ENCODE measurements at places on chromosomes 5 and 9. TPM values are rescaled to one million over a fixed set of nuclear protein-coding genes. Genes with fewer than 3 reads are reported as not detected.

DNA sequence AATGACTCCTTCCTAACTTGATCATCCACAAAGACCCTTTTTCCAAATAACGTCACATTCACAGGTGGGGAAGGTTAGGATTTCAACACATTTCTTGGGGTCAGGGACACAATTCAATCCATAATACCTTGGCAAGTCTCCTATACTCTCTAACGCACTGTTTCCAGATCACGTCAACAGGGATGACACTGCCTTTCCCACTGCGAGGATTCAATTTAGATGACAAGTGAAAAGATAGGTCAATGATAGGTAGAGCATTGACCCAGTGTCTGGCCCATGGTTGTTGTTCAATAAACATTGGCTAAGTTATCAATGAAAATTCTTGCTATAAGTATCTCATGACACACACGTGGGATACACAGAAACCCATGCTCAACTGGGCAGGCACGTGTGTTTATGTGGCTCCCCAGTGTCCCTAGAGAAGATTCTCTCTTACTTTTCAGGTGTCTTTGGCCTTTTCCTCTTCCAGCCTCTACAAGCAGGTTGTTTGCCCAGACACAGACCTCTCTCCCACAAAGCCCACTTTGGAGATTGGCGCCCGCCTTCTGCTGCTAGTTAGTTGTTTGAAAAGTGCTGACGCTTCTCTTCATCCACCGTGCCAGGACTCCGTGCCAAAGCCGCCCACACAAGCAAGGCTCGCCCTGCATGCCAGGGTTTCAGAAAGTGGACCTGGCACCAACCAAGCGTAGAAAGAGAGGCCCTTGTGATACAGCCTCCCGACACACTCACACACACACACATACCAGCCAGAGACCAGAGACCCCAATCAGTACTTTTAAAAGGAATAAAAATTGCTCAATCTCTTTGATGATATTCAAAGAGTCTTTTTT, 594.5 kb downstream of the BNC2 start:
- DNase-seq = no peak

DNA sequence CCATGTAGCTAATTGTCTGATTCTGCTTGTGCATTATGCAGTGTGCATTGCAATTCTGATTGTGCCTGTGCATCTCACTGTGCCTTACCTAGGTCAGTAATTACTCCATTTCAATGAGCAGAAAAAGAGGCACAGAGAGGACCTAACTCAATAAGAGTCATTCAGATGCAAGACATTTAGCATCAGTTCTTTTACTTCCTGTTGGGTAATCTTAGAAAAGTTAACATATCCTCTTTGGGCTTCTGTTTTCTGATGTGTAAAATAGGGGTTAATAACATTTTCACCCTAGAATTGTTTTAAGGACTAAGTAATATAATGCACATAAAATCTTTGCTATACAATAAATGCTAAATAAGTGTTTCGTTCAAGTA, 7.0 kb upstream of the DCTN4 start:
- DNase-seq = no peak

GRCh38 chr5:164435576-164435975, 930.2 kb downstream of the MAT2B start:
- no peak for DNase-seq

- DNase-seq = no peak
These were observed 813 bp upstream of the AGTPBP1 start for GRCh38 chr9:85742597-85742936.

DNA sequence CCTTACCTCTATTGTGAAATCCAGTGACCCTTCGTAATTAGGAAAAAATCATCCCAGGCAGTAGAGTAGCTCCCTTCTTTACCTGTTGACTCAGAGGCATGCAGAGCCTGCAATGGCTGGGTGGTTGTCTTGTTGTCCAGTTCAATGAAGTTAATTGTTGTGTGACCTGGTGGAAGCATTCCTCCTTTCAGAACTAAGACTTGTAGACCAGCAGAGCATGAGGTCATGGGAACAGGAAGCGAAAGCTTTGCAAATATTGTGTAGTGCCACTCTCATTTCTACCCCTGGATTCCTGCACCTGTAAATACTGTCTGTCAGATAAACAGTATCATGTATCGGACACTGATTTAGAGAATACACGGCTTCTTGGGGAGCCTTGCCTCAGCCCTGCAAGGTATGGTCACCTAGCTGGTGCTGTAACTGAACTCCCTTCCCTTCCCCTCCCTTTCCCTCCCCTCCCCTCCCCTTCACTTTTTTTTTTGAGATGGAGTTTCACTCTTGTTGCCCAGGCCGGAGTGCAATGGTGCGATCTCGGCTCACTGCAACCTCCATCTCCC, 5.7 kb upstream of the PRXL2C start:
- no peak for DNase-seq

- DNase-seq = no peak
These were observed 19.9 kb upstream of the PRXL2C start for GRCh38 chr9:96674906-96675538.

DNA sequence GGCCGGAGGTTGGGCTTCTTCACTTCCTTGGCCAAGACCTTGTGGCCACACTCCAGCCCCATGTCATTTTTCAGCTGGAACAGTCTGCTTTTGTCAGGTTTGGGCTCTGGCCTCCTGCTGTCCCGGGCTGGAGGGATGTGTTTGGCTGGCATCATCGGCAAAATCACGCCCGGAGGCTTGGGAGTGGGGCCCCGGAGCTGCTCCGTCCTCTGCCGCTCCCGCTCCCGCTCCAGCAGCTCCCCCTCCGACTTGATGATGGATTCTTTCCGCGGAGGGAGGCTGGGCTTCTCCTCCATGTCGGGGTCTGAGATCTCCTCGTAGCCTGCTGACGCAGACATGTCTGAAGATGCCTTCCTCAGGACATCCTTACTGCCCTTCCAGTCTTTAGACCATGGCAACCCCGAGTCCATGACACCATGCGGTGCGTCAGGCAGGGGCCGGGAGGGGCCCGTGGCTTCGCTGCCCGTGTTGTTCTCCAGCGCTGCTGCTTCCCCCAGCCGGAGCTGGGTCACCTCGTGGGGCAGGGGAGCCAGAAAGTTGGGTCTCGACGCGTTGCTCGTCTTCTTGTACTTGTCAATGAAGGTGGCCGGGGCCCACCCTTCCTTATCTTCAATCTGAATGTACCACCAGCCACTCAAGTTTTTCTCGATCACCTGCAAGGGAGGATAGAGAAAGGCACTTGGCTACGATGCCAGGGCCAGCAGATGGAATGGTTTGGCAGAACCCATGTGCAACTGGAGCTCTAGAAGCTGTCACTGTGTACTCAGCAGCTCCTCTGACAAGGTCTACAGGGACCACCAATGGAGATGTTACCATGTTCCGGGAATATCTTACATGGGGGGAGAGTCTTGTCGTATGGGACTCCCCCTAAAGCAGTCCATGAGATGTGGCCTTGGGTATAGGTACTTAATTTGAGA, 56.0 kb upstream of the UBTD2 start:
- DNase-seq = no peak

- no peak for DNase-seq
These were observed 601.5 kb downstream of the MTRR start for GRCh38 chr5:8470489-8470888.

GRCh38 chr9:112334432-112334841, 1.0 kb upstream of the PTBP3 start:
- peak; percentile 63 for DNase-seq

- DNase-seq = no peak
These were observed 5.0 kb downstream of the PRUNE2 start for GRCh38 chr9:76900884-76901440.

- no peak for DNase-seq
These were observed 500.0 kb upstream of the C9orf72 start for GRCh38 chr9:28073270-28073669.

GRCh38 chr9:80518441-80518840, 946.7 kb downstream of the TLE4 start:
- DNase-seq = no peak

ABLIM3 gene
- 0.38 TPM for total RNA-seq

LHX3 gene
- total RNA-seq = not detected

PDE6A gene
- not detected for total RNA-seq
